ENCODE measurements at places on chromosomes 7 and 10. TPM values are rescaled to one million over a fixed set of nuclear protein-coding genes. Genes with fewer than 3 reads are reported as not detected.

The ZNF777 gene
- 5.8 TPM for total RNA-seq

DNA sequence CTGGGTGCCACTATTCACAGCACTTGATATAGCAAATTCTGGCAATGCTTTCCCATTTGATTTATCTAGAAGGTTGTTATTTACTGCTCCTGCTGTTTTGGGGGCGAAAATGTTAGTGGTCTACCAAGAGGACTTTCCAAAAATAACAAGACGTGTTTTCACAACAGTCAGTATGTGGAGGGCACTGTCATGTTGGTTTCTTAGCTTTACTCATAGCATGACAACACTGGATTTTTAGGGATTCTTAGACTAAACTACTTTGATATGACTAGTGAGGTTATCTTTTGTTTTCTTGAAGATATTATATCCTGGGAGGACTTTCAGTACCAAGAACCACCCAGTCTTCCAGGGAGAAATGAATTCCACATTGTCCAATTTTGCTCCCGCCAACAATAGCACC lies 49.4 kb downstream of the NUDCD3 start:
- no peak for DNase-seq

DNA sequence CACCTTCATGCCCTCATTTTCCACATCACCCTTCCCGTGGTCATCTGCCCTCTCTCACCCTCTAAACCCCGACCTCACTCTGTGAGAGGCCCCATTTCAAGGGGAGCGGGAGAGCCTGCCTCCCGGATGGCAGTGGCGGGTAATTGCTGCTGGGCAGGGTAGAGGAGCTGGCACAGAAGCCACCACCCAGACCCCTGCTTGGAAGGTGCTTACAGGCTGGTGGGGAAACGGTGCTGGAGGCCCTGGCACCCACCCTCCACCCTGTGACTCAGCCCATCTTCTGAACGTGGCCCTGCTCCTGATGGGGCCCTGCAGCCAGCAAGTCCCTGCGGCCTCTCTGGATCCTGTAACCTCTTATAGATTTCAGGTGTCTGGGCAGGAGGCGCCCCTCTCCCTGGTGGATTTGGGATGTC lies 10.6 kb upstream of the PWWP2B start:
- DNase-seq: no peak

DNA sequence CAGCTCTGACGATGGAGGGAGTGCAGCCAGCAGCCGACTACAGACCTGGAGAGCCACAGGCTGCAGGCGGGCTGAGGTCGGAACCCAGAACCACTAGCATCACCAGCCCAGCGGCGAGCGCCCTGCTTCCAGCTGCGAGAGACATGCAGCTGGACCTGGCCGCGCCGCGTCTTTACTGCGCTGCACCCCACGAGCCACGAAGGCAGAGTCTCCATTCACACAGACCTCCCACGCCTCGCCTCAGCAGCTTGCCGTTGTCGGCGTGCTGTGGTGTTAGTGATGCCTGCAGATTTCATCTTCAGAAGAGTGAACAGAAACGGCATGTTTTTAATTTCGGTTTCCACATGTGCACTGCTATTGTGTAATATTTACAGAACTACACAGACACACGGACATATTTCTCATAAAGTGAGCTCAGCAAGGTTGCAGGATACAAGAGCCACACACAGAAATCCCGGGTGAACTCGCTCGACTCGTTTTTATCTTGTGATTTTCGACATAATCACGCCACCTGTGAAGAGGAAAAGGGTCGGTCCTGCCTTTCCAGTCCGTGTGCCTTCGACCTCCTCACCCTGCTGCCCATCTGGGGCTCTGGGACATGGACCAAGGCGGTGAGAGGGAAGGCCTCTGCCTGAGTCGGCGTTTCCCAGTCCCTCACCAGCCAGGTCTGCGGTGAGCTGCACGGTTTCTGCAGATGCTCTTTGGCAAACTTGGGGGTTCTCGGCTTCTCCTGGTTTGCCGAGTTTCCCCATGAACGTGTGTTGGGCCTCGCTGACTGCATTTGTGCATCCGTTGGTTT lies 252.2 kb downstream of the ELFN1 start:
- DNase-seq: no peak

The ANXA8 gene
- total RNA-seq: 79.4 TPM

GRCh38 chr10:126459878-126460481 lies 71.7 kb upstream of the ADAM12 start:
- peak; percentile 99 for DNase-seq

The NCAPG2 gene
- 3.5 TPM for total RNA-seq

The ACTL6B gene
- not detected for total RNA-seq

The MPP7 gene
- 24.6 TPM for total RNA-seq

GRCh38 chr7:36015733-36016132 lies 137.3 kb upstream of the EEPD1 start:
- peak; percentile 62 for DNase-seq

The CPVL gene
- not detected for total RNA-seq

Data from bronchial epithelial cell (primary cell).